ENCODE measurements at places on chromosomes 4 and X.

DNA sequence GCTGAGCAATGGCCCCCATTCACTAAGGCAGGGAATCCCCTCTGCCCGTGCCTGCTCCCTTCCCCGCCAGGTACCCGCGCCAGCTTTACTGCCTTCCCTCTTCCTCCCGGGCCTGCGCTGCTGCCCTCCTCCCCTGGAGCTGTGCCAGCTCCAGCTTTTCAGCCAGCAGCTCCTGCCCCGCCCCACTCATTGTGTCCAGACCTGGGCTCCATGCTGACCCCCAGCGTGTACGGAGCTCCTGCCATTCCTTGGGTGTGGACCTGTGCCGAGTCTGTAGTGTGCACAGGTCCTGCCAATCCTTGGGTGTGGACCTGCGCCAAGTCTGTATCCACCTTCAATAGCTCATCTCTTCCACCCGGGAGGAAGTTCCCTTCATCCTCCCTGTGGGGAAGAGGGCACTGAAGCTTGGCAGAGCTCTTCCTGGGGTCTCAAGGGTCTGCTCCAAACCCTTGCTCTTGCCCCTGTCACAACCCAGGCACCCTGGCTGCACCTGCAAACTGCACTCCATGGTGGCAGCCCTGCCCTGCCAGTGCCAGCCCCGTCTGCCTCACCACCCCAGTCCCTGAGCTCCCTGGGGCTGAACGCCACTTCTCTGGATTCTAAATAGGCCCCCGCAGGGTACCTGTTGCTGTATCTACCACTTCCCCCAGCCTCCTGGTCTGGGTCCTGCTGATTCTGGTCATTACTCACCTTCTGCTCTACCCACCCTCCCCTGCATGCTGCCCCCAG is 63.9 kb downstream of the TRMT44 start:
- DNase-seq = no peak

DNA sequence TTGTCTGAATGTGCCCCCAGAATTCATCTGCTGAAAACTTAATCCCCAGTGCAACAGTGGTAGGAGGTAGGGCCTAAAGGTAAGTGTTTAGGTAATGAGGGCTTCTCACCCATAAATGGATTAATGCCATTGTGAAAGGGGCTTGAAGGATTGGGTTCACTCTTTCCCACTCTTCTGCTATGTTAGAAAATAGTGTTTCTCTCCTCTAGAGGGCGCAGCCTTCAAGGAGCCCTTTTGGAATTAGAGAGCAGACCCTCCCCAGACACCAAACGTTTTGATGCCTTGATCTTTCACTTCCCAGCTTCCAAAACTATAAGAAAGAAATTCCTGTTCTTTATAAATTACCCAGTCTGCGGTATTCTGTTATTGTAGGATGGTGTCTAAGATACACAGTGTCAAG is 706.4 kb downstream of the SMARCA1 start:
- DNase-seq = no peak

GRCh38 chr4:151753056-151753455 is 7.8 kb downstream of the GATB start:
- no peak for DNase-seq

DNA sequence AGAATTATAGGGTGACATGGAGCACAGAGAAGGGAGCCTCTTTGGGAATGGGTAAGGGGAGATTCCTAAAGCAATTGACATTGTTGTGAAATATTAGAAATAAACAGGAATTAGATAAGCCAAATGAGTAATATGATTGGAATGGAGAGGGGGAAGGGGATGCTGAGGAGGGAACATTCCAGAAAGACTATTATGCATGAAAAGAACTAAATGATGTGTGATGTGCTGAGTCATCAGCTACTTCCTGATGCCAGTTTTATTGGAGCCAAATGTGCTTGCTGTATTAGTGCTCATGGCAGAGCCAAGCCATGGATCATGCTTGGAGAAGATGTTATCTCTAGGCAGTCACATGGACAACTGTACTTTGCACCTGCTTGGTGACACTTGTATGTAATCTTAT is 189.0 kb upstream of the HCCS start:
- DNase-seq = no peak

DNA sequence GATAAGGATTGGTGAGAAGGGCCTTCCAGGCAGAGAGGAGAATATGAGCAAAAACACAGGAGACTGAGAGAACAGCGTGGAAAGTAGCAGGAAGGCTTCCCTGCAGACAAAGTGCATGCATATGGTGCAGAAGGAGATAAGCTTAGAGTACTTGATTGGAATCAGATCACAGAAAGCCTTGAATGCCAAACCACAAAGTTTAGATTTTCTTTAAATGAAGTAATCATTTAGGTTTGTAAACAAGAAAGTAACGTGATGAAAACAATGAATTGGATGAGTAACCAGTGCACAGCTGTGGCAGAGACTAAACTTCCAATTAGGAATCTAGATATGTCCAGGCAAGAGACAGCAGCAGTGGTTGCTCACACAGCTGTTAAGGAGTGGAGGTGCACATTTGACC is 83.8 kb upstream of the C1QTNF7 start:
- no peak for DNase-seq

DNA sequence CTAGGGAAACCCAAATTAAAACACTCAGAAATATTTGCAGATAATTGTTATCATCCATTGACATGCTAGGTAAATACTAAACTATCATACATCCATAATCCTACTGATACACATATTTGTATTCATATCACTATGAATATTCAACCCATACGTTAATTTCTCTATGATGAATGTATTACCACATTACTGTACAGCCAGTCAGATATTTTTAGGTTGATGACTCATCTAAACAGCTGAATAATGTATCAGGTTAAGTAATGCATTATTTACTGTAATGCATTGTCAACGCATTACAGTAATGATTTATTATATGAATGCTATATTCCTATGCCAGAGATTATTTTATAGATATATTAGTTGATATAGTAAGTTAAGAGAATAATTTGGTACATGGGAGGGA is 37.1 kb downstream of the VEGFC start:
- DNase-seq = no peak

DNA sequence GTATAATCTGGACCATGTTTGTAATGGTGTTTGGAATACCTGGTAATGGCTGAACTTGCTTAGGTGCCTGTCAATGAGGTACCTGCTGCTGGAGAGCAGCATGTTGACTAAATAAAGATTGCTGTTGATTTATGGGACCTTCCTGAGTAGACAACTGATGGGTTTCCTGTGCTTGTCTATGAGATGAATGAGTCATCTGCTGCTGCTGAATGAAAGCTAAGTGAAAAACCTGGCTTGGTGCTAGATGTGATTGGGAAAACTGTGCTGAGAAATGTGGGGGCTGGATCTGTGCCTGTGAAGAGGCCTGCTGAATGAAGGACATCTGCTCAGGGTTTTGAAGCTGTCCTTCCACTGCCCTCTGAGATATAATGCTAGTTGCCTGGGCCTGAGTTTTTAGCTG is 69.6 kb downstream of the WNK3 start:
- no peak for DNase-seq

GRCh38 chr4:53009824-53010223 is 147.7 kb downstream of the RASL11B start:
- no peak for DNase-seq

DNA sequence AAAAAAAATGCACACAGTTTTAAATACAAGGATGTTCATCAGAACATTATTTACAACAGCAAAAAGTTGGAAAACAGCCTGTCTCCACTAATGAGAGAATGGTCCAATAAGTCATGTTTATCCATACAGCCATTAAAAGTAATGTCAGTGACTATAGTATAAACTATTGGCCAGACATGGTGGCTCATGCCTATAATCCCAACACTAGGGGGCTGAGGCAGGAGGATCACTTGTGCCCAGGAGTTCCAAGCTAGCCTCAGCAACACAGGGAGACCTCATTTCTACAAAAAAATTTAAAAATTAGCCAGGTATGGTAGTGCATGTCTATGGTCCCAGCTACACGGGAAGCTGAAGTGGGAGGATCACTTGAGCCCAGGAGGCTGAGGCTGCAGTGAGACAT is 48.1 kb upstream of the IL13RA1 start:
- no peak for DNase-seq

GRCh38 chr4:41174444-41174843 is 39.9 kb downstream of the APBB2 start:
- no peak for DNase-seq

GRCh38 chr4:139655116-139655515 is 10.5 kb upstream of the MGST2 start:
- DNase-seq = no peak

- no peak for DNase-seq
These were observed 56.5 kb downstream of the PRDM5 start for GRCh38 chr4:120865985-120866384.

DNA sequence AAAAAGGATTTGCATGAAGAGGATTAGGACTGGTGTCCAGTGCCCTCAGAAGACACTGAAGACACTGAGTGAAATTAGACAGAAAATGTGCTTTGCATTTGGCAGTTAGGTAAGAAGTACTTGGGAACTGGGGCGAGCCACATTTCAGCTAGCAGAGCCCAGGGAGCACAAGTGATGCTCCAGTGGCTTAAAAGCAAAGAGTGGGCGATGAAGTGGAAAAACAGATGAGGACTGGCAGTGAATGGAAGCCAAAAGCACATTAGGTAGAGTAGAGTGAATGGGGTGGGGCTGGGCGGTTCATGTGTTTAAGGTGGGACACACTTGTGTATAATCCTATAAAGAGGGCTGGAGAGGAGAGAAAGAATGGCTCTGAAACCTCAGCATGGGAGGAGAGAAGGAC is 18.4 kb downstream of the DCLK2 start:
- DNase-seq = no peak

- DNase-seq = no peak
These were observed 19.6 kb downstream of the PTPN13 start for GRCh38 chr4:86613734-86614133.

DNA sequence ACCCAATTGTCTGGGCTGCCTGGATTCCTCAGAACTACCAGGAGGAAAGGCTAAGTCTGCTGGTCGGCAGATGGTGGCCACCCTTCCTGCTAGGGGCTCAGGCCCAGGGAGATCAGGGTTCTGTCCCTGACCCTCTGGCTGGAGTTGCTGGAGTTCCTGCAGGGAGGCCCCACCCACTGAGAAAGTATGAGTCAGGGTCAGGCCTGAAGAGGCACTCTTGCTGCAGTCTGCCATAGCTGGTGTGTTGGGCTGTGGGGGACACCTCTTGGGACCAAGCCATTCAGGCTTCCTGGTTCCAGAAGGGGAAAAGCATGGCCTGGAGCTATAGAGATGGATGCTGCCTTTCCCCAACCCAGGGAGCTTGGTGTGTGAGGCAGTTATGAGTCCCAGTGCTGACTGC is 40.4 kb upstream of the PCDH18 start:
- DNase-seq = no peak

DNA sequence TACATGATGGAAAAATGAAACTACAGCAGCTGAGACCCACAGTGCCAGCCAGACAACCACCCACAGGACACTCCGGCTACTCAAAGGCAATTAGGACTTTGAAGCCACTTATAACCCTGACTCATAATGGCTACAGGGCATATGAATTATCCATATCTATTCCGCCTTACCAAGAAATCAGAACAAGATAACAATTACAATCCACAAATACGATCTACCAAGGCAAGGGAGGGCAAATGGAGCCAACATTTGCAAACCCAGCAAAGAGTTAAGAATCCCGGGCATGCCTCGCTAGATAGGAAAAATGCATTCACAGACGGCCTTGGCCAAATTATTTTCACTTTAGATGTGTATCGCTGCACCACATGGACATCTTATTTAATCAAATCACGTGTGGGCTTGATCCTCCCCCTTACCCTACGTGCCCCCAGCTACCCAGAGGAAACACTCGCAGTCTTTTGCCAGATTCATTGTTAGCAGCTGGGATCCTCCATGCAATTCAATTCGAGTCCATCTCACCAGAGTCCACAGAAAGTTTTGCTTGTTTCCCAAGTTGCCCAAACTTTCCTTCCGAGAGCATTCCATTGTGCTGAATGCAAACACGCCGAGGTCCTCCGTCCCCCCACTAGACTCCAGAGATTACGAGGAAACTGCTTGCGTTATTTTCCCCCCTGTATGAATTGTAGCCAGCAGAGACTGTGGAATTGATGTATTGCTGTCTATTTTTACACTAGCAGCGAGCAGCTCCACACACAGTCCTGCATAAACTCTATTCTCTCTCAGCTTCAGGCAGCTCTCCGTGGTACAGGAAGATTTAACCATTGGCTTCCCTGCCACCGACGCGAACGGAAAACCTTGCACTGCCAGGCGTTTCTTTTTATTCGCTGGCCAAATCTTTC is 1.2 kb downstream of the PPARGC1A start:
- DNase-seq = no peak

DNA sequence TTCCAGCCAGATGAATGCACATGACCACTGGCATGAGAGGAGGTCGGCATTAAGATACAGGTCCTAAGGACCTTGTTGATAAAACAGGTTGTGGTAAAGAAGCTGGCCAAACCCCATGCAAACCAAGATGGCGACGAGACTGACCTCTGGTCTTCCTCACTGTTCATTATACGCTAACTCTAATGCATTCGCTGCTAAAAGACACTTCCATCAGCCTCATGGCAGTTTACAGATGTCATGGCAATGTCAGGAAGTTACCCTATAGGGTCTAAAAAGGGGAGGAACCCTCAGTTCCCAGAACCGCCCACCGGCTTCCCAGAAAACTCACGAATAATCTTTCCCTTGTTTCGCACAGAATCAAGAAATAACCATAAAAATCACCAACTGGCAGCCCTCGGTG is 182.4 kb downstream of the DHRSX start:
- no peak for DNase-seq

DNA sequence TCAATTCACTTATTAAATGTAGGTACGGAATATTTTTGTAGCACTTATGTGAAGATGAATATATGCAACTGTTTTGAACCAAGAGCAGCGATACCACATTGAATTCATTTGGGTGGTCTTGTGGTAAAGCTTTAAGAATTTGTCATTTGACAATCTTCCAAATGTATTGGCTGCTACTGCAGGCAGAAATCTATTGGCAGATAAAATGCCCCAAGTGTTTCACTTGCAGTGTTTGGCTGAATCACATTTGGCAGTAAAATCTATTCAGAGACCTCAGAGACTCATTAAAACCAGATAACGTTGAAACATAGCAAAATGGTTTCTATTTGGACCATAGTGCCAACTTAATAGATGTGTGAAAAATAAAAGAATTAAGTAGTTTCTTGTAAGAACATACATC is 303.4 kb downstream of the FGF13 start:
- DNase-seq = no peak

- no peak for DNase-seq
These were observed 176.1 kb downstream of the DCAF12L1 start for GRCh38 chrX:126376465-126376864.

DNA sequence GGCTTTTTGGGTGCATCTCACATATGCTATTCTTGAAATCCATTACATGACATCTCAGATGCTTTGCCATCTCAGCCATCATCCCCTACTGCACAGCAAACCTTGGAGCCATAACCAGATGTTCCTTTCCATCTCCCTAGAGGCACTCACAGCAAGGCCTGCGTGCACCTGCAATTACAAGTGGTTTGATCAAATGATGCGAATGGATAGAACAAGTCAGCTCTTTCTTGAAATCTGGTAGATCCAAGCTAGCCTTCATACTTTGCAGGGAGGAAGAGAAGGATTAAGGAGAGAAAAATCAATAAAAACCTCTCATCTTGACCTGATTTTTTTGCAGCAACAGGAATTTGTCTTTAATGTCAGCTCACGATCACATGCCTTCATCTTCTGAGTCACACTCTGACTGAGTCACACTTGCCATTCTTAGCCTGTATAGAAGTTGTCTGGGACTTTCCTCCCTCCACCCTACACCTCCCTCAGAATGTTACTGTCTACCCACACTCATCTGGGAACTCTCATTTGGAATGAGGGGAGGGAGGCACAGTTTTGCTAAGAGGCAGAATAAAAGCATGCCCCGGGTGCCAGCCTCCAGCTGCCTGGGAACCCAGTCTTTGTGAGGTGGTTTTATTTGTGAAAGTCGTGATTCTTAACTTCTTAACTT is 11.9 kb upstream of the TRIML1 start:
- no peak for DNase-seq
